ENCODE measurements at places on chromosomes 5 and 9. TPM values are rescaled to one million over a fixed set of nuclear protein-coding genes. Genes with fewer than 3 reads are reported as not detected.

The ANKRD20A1 gene
- total RNA-seq, result 1.2 TPM

The SOX30 gene
- total RNA-seq, result not detected

The C1QTNF3 gene
- 0.53 TPM for total RNA-seq

The CATSPER3 gene
- not detected for total RNA-seq

The EPB41L4A gene
- 21.0 TPM for total RNA-seq

DNA sequence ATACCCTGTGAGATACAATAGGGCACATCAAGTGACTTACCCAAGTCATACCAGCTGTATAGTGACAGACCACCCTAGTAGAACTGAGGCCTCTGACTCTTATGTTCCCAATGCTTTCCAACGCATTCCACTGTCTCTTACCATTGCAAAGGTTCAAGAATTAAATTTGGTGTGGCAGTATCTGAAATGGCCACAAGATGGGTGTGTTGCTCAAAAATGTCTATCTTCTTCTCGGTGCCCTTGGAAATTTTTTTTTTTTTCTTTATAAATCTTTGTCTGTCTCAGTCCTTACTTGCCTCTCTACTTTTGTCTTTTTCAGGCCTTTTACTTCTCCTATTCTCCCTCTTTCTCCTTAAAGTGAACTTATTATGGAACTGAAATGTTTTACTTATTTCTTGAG is 48.4 kb downstream of the GPR21 start:
- no peak overlapping the region for H3K27ac ChIP-seq
- no peak for DNase-seq
- peaks cover 10% of the 10 kb centered on the region for H3K4me1 ChIP-seq
- H3K4me3 ChIP-seq, result no peak overlapping the region

DNA sequence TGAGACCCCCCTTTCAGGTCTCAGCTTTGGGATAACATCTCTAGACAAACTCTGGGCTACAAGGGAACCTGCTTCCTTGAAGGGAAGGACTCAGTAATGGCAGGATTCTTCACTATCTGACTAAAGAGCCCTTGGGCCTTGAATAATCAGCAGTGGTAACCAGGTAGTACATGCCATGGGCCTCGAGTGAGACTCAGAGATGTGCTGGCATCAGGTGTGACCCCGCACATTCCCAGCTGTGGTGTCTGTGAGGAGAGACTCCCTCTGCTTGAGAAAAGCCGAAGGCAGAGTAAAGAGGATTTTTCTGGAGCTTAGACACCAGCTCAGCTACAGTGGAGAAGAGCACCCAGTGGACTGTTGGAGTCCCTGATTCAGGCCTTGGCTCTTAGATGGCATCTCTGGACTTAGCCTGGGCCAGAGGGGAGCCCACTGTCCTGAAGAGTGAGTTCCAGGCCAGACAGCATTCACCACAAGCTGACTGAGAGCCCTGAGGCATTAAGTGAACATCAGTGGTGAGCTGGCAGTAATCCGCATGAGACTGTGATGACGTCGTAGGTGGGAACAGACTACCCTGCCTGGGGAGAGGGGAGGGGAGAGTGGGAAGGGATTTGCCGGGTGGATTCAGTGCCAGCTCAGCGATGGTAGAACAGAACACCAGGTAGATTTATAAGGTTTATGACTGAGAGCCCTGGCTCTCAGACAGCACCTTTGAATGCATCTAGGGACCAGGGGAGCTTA is 5.3 kb upstream of the ZNF782 start:
- H3K4me1 ChIP-seq, result no peaks in the 10 kb centered on the region
- H3K36me3 ChIP-seq, result no peaks in the 10 kb centered on the region
- no peak overlapping the region for H3K27ac ChIP-seq
- no peaks in the 10 kb centered on the region for H3K27me3 ChIP-seq
- DNase-seq, result no peak

DNA sequence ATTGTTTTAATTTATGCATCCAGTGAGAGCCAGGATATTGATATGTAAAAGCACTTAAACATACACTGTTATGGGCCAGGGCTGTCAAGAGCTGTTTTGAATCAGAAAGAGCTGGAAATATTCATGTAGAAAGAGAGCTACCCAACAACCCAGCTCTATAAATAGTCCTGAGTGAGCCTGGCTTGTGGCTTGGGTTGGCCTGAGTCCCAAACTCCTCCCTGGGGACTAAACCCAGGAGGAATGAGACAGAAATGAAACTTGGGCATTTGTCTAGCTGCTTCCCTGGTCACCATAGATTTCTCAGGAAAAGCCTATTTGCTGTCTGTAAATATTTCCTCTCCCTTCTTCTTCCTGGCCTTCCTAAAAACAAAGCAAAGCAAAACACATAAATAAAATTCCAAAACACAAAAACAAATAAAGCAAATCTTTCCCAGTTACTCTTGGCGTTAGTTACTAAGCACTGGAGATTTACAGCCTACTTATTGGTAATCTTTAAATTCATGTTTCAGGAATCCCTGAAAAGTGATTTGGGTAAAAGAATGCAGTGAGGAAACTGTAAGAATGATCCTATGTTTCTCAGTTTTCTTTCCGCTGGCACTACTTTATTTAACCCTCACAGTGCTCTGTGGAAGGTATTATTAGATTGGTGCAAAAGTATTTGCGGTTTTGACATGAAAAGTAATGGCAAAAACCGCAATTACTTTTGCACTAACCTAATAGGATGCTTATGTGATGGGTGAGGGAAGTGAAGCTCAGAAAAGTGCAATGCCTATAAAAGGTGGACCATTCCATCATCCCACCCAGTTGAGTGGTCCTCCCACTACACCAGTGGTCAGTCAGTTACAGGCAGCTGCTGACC is 111.8 kb downstream of the CARTPT start:
- no peaks in the 10 kb centered on the region for H3K27me3 ChIP-seq
- no peak overlapping the region for H3K4me3 ChIP-seq
- no peak for DNase-seq
- no peaks in the 10 kb centered on the region for H3K4me1 ChIP-seq
- H3K27ac ChIP-seq, result peak overlapping the region; percentile 12
- no peaks in the 10 kb centered on the region for H3K36me3 ChIP-seq

DNA sequence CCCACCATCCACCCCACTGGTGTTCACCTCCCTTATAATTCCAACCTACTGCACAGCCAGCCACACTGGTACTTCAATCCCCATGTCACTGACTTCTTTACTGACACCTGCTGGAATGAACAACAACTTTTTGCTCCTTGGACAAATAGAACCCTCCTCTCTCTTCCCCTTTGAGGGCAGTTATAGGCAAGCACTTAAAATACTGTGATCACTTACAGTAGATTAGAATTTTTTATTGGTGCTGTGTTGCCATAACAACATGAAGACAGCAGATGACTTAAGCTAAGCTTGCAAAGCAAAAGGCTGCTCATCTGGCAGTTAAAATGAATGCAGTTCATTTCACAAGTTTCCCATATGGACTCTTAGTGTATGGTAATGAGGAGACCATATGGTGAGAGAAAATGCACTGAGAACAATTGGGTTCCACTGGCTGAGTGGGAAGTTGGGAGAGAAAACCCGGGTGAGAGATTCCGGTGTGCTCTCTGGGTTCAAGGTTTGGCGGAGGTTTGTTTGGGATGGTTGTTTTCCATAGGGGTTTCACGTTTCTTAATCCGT is 374.3 kb downstream of the EBF1 start:
- H3K27ac ChIP-seq, result no peak overlapping the region
- H3K4me1 ChIP-seq, result peaks cover 16% of the 10 kb centered on the region
- H3K36me3 ChIP-seq, result no peaks in the 10 kb centered on the region
- DNase-seq, result no peak
- H3K27me3 ChIP-seq, result no peaks in the 10 kb centered on the region

DNA sequence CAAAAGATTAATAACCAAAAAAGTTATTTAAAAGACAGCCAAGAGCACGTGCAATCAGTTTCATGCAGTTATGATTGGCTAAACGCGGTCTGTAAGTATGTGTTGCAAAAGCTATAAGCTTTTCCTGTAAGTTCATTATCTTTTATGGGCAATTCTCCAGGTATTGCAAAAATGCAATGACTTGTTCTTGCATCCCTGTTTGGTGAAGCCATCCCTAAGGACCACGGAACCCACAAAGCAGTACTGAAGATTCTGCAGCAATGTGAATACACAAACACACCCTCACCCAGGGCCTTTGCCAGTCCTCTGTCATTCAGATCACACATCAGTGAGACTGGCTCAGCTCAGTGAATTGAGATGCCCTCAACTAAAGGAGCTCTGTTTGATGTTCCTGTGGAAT is 11.4 kb downstream of the GCNT4 start:
- no peak overlapping the region for H3K4me3 ChIP-seq
- no peak for DNase-seq
- H3K27ac ChIP-seq, result no peak overlapping the region
- no peaks in the 10 kb centered on the region for H3K27me3 ChIP-seq

DNA sequence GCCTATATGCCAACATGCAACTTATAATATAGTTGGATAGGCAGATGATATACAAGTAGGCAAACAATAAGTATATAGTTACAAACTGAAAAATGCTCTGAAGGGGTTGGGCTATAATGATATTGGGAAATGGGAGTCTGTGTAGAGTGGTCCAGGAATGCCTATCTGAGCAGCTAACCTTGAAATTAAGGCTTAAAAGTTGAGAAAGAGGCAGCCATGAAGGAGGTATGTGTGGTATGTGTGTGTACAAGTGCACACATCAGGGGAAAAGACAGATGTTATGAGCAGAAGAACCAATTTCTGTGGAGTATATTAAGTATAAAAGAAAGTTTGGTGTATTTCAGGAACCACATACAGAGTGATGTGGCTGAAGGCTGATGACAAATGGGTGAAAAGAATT is 154.9 kb upstream of the PAPPA start:
- no peak for DNase-seq
- H3K27ac ChIP-seq, result no peak overlapping the region
- H3K27me3 ChIP-seq, result no peaks in the 10 kb centered on the region
- no peak overlapping the region for H3K4me3 ChIP-seq
- H3K36me3 ChIP-seq, result no peaks in the 10 kb centered on the region

DNA sequence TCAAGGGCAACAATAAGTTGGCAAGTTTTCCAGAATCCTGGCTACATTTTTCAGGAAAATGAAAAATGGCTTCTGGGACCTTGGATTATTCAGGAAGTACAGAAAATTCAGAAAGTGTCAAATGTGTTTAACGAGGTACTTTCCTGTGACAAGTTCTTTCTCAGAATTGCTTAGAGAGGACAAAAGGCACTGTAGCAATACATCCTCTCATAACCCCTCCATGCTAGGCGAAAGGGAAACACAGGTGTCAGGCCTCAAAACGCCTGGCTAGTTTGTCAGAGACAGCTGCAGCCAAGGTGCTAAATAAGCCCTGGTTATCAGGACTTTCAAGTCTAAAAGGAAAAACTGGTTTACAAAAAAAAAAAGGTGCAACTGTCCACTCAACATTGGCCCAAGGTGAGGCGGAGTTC is 115.2 kb downstream of the GNAQ start:
- no peaks in the 10 kb centered on the region for H3K27me3 ChIP-seq
- no peaks in the 10 kb centered on the region for H3K4me1 ChIP-seq
- H3K27ac ChIP-seq, result no peak overlapping the region
- no peaks in the 10 kb centered on the region for H3K36me3 ChIP-seq
- no peak for DNase-seq

GRCh38 chr9:3980212-3980611 is 319.7 kb downstream of the GLIS3 start:
- no peak overlapping the region for H3K27ac ChIP-seq
- H3K4me3 ChIP-seq, result no peak overlapping the region
- H3K27me3 ChIP-seq, result no peaks in the 10 kb centered on the region
- no peaks in the 10 kb centered on the region for H3K4me1 ChIP-seq

- no peak for DNase-seq
- H3K36me3 ChIP-seq, result no peaks in the 10 kb centered on the region
- no peaks in the 10 kb centered on the region for H3K27me3 ChIP-seq
- H3K27ac ChIP-seq, result no peak overlapping the region
- no peaks in the 10 kb centered on the region for H3K4me1 ChIP-seq
Measured at GRCh38 chr9:86563350-86563749, 209.1 kb upstream of the TUT7 start.
